ENCODE measurements at places on chromosomes 13 and 19.
A peak's percentile ranks its signal among the peaks of the same experiment; 100 is the strongest.

GRCh38 chr13:34056733-34057258 lies 238.8 kb downstream of the RFC3 start:
- DNase-seq = no peak

- DNase-seq = peak; percentile 51
These were observed 78.3 kb downstream of the CYSLTR2 start for GRCh38 chr13:48731957-48732569.

DNA sequence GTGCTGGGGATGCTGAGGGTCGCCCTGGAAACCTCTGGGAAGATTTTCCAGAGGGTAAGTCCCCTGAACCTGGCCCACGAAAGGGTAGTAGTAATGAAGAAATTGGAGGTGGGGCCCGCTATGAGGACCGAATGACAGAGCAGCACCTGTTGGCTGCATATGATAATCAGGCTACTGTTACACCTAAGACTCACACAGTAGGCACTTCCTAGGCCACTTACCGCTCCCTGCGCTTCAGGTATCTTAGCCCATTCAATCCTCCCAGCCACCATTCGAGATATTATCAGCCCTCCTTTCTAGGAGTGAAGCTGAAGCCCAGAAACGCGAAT lies 4.3 kb upstream of the LRFN3 start:
- no peak for DNase-seq

DNA sequence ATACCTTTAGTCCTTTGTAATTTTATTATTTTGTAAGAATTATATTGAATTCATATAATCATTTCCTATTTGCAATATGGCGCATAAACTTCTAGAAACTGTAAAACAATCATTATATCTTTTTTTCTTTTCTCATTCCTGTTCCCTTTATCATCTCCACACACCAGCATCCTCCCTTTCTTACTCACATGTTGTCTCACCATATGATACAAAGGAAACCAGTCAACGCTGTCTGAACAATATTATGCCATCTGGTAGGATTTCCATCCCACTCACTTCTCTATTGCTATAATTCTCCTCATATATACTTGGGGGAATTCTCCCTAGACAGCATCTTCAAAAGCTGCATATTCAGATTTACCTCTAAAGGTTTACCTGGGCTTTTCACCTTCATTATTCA lies 389.8 kb downstream of the NDFIP2 start:
- DNase-seq = no peak

DNA sequence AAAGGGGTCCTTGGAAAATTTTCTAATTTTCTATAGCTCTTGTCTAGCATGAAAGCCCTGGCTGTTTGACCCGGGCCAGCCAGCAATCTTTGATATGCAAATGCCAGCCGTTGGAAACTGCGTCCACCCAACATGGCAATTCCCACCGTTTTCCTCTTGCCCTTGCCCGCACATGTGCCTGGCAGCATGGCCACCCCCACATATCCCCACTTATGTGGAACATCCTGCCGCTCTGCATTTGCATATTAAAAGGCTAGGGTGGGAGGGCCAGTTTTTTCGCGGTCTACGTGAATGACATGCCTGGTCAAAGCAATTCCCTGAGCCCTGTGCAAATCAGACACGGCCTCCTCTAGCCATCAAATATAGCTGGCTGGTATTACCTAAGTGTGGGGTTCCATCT lies 110.3 kb upstream of the TDRD3 start:
- no peak for DNase-seq

- no peak for DNase-seq
These were observed 2.3 kb downstream of the NOVA2 start for GRCh38 chr19:45971260-45971902.

DNA sequence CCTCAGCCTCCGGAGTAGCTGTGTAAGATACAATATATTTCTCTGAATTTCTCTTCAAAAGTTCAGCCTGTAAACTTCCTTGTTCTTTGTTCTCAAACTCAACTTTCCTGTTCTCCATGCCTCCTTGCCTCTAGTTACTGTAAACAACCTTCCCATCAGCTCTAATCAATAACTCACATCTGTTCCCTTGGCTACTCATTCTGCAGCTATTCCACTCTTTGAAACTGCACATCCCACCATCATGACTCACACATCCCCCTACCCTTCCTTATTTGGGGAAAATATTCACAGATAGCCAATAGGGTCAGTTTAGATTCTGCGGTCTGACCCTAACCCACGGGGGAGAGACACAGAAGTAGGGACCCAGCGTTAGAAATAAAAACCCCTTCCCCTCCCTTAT lies 2.0 kb downstream of the ZNF562 start:
- no peak for DNase-seq

DNA sequence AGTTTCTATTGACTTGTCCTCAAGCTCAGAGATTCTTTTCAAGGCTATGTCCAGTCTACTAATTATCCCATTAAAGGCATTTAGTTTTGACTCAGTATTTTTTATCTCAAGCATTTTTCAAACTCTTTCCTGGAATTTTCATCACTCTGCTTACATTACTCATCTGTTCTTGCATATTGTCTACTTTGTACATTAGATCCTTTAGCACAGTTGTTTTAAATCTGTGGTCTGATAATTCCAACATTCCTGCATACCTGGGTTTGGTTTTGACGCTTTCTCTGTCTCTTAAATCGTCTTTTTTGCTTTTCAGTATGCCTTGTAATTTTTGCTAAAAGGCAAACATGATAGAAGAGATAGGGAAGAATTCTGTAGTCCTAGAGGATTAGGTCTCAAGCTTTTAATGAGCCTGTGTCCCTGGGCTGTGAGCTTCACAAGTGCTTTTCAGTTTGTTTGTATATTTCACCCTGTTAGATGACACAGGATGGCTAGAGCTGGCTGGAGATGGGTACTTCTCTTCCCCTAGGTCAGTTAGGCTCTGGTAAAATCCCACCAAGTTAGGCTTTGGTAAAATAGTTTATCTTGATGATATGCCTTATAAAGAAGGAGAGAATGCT lies 46.1 kb upstream of the GPC6 start:
- no peak for DNase-seq

- no peak for DNase-seq
These were observed 151.4 kb downstream of the PDS5B start for GRCh38 chr13:32737679-32738078.

GRCh38 chr13:51041710-51042109 lies 69.4 kb downstream of the C13orf42 start:
- DNase-seq = no peak

DNA sequence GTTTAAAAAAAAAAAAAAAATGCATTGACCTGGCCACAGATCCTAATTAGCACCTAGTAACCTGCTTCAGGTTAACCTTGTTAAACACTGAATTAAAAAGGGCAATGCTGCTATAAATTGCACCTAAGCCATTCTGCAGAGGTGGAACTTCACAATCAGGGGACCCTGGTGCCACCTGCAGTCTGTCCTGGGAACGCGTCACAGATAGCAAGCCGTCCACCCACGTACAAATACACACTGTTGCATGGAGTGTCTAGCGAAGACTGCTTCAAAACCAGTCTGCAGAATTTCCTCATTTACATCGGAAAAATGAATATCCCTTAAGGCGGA lies 169.3 kb downstream of the COL4A1 start:
- DNase-seq = peak; percentile 67

GRCh38 chr19:30911491-30911890 lies 437.7 kb downstream of the TSHZ3 start:
- DNase-seq = no peak

GRCh38 chr13:75321084-75321483 lies 160.9 kb downstream of the TBC1D4 start:
- DNase-seq = no peak

GRCh38 chr19:34503531-34504272 lies 22.1 kb downstream of the WTIP start:
- no peak for DNase-seq

DNA sequence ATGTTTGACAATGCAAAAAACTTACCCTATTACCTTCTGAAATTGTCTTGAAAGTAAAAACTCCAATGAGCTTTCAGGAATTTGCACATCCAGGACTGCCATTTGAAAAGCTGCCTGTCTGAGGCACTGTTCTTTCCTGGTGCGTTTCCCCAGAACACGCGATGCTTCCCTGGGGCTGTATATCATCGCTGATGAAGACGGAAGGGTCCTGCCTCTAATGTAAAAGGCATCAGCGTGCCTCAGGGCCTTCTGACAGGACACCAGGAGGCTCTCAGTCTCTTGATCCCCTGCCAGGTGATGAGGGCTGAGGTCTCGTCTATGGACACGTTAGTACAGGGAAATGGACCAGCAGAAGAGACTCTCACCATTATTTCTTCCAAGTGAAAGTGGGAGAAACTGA lies 296.8 kb downstream of the EFNB2 start:
- DNase-seq = no peak
